Transverse colon (tissue), 4 donors: ENCODE measurements at places on chromosomes 3 and 15.

DNA sequence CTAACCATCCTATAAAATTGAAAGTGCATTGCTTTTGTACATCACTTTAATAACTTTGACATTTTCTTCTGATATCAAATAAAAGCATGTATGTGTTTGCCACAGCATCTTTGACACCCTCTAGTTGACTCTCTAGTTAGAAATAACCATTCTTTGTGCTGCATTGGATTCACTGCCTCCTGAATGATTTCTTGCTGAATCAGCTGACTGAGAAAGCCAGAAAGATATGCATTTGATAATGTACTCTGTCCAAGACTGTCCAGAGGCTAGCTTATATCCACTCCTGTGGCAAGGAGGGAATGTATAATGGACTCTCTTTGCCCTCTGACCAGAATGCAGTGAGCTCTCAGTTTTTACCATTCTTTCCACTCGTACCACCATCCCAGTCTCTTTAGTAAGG lies 6.2 kb downstream of the RAB11A start:
- H3K4me3 ChIP-seq, result no peak overlapping the region
- no peak overlapping the region for H3K27ac ChIP-seq
- H3K27me3 ChIP-seq, result no peaks in the 10 kb centered on the region
- no peak for DNase-seq
- H3K36me3 ChIP-seq, result peaks cover 1% of the 10 kb centered on the region
- peaks cover 5% of the 10 kb centered on the region for H3K4me1 ChIP-seq

DNA sequence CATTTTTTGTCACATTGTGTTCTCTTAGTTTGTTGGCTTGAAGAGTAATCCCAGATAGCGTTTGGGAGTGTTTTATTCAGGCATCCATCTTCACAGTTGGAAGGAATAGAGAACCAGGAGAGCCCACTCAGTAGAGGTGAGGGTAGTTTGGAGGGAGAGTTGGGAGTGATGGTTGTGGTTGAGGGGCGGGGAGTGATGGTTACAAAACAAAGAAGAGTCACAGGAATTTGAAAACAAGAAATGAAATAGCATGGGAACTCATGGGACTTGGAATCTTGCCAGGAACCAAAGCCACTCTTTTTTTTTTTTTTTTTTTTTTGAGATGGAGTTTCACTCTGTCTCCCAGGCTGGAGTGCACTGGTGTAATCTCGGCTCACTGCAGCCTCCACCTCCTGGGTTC lies 36.3 kb downstream of the DUT start:
- no peak for DNase-seq
- no peaks in the 10 kb centered on the region for H3K36me3 ChIP-seq
- H3K27me3 ChIP-seq, result no peaks in the 10 kb centered on the region
- no peaks in the 10 kb centered on the region for H3K4me1 ChIP-seq
- H3K4me3 ChIP-seq, result no peak overlapping the region

DNA sequence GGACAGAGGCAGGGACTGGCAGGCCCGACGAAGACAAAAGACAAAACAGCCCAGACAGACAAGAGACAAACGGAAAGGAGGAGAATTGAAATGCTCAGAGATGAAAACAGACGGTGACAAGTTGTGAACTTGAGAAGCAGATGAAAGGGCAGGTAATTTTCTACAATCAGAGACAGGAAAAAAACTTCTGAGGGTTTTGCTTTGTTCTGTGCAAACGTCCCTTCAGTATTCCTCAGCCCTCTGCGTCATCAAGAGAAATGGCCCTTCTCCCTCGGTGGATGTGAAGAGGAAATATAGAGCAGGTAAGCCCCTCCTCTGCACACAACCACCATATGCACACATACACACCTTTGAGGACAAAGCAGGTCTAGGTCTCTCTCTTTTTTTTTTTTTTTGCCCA lies 206.6 kb downstream of the UACA start:
- H3K27me3 ChIP-seq, result no peaks in the 10 kb centered on the region
- H3K4me3 ChIP-seq, result no peak overlapping the region
- H3K27ac ChIP-seq, result no peak overlapping the region
- H3K4me1 ChIP-seq, result no peaks in the 10 kb centered on the region

GRCh38 chr15:70618929-70619328 lies 144.4 kb downstream of the UACA start:
- DNase-seq, result no peak
- no peaks in the 10 kb centered on the region for H3K4me1 ChIP-seq
- H3K4me3 ChIP-seq, result no peak overlapping the region
- H3K27me3 ChIP-seq, result no peaks in the 10 kb centered on the region

GRCh38 chr3:57169108-57169507 lies 4.0 kb upstream of the IL17RD start:
- no peak overlapping the region for H3K27ac ChIP-seq
- H3K27me3 ChIP-seq, result peaks cover 18% of the 10 kb centered on the region
- no peak overlapping the region for H3K4me3 ChIP-seq
- no peaks in the 10 kb centered on the region for H3K4me1 ChIP-seq

GRCh38 chr3:187080799-187081450 lies 58.4 kb downstream of the RPL39L start:
- H3K4me3 ChIP-seq, result no peak overlapping the region
- H3K27me3 ChIP-seq, result no peaks in the 10 kb centered on the region
- no peak for DNase-seq
- no peaks in the 10 kb centered on the region for H3K36me3 ChIP-seq

DNA sequence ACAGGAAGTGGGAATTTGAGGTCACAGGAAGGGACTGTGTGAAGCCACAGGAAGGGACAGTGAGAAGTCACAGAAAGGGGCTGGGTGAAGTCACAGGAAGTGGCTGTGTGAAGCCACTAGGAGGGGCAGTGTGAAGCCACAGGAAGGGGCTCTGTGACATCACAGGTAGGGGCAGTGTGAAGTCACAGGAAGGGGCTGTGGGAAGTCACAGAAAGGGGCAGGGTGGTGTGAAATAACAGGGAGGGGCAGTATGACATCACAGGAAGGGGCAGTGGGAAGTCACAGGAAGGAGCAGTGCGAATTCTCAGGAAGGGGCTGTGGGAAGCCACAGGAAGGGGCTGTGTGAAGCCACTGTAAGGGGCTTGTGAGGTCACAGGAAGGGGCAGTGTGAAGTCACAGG lies 35.8 kb downstream of the GASK1A start:
- no peak overlapping the region for H3K27ac ChIP-seq
- no peaks in the 10 kb centered on the region for H3K36me3 ChIP-seq
- H3K4me1 ChIP-seq, result no peaks in the 10 kb centered on the region

GRCh38 chr3:88147261-88147660 lies 2.5 kb upstream of the C3orf38 start:
- H3K36me3 ChIP-seq, result no peaks in the 10 kb centered on the region
- H3K27ac ChIP-seq, result no peak overlapping the region
- H3K27me3 ChIP-seq, result no peaks in the 10 kb centered on the region
- peaks cover 5% of the 10 kb centered on the region for H3K4me1 ChIP-seq
- no peak for DNase-seq
- H3K4me3 ChIP-seq, result no peak overlapping the region

- no peak overlapping the region for H3K4me3 ChIP-seq
- no peaks in the 10 kb centered on the region for H3K36me3 ChIP-seq
- H3K4me1 ChIP-seq, result no peaks in the 10 kb centered on the region
- DNase-seq, result no peak
- H3K27ac ChIP-seq, result no peak overlapping the region
- peaks cover 13% of the 10 kb centered on the region for H3K27me3 ChIP-seq
Measured at GRCh38 chr3:55515550-55516246, 28.6 kb upstream of the WNT5A start.

DNA sequence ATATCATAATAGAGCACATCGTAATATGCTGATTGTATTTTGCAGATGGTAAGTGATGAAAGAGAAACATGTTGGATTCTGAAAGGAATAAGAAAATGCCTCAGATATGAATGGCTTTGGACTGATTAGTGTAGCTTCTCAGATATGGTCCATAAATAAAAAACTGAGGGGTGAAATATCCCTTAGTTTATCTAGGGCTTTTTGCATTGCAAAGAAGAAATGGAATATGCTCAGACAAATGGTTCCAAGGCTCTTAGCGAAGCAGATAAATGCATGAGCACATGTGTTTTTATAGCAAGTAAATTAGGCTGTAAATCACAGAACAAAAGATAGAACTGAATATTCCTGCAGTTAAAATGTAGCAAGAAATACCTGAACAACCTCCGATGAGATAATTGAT lies 820.9 kb upstream of the GRM7 start:
- H3K4me3 ChIP-seq, result no peak overlapping the region
- H3K27me3 ChIP-seq, result no peaks in the 10 kb centered on the region

- no peak overlapping the region for H3K27ac ChIP-seq
- no peaks in the 10 kb centered on the region for H3K36me3 ChIP-seq
- DNase-seq, result no peak
- H3K4me3 ChIP-seq, result no peak overlapping the region
Measured at GRCh38 chr3:170753421-170754310, 116.3 kb downstream of the RPL22L1 start.
